ENCODE measurements at places on chromosomes 6 and 20.

- no peak for DNase-seq
These were observed 65.7 kb downstream of the SCP2D1 start for GRCh38 chr20:18879262-18879661.

- DNase-seq, result no peak
These were observed 272.7 kb upstream of the MAP3K7 start for GRCh38 chr6:90859612-90860011.

DNA sequence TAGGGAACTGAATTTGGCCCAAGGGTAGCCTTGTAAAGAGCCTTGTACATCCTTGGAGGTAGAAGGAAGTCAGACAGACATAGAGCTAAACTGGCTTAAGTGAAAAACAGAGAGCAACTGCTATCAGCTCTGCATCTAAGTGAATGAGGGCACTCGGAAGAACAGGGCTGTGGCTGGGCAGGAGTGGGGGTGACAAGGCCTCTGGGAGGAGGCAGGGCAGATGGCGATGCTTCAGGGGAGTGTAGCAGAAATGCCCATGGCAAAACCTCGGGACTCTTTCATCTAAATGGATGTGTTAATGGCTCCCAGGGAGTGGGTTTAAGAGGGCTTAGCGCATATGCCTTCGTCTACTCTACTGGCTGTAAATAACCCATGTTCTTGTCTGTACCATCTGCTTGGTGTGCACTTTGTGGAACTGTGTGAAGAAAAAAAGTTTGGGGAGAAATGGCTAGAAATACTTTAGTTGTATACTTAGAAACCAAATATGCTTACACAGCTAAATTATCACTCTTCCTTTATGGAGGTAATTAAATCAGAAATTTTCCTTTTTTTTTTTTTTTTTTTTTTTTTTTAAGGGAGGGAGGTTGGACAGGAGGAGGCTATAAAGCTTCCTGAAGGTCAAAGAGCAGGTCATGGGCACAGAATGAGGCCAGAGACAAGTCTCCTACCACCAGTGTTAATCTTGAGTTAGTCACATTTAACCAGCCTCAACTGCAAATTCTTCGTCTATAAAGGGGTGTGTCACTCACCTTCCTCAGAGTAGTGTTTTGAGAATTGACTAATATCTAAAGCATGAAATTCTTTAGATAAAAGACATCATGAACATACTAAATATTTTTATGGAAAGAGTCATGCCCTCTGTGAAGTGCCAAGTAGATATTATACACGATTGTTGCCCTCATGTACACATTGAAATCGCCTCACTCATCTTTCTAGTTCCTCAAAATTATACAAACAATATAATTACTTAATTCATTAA is 60.9 kb downstream of the FYN start:
- no peak for DNase-seq

DNA sequence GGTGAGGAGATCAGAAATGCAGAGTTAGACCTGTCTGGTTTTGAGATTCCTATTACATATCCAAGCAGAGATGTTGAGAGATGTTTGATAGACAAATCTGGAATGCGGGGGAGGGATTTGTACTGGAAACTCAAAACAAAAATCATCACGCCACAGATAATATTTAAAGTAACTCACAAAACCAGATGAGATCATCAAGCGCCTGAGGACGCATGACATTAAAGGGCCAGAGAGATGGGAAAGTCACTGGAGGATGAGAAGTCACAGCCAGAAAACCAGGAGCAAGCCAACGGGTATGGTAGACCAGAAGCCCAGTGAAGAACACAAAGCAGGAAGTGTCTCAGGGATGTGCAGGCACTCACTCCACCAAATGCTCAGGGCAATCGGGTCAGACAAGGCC is 87.7 kb downstream of the DLL1 start:
- DNase-seq, result no peak

GRCh38 chr20:54723723-54724122 is 248.3 kb downstream of the DOK5 start:
- no peak for DNase-seq

DNA sequence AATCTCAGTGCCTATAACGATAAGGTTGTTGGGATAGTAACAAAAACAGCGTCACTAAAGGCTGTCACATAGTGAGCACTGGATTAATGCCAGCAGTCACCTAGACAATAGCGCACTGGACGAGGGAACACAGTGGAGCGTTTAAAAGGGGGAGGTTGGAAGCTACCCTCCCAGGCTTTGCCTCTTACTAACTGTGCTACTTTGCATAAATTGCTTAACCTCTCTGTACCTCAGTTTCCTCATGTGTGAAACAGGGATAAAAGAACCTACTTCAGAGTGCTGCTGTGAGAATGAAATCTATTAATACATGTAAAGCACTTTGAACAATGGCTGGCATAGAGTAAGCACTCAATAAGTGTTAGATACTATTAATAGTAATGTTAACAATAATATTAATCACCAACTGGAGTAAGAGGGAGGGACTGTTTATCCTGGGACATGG is 10.5 kb downstream of the BCL2L1 start:
- no peak for DNase-seq

- no peak for DNase-seq
These were observed 112.3 kb upstream of the SYNDIG1 start for GRCh38 chr20:24357177-24357576.

GRCh38 chr6:49269190-49269589 is 193.9 kb downstream of the MMUT start:
- DNase-seq, result no peak

- DNase-seq, result no peak
These were observed 123.4 kb upstream of the AFDN start for GRCh38 chr6:167703347-167703746.

GRCh38 chr6:5119090-5119951 is 34.2 kb downstream of the PPP1R3G start:
- no peak for DNase-seq

DNA sequence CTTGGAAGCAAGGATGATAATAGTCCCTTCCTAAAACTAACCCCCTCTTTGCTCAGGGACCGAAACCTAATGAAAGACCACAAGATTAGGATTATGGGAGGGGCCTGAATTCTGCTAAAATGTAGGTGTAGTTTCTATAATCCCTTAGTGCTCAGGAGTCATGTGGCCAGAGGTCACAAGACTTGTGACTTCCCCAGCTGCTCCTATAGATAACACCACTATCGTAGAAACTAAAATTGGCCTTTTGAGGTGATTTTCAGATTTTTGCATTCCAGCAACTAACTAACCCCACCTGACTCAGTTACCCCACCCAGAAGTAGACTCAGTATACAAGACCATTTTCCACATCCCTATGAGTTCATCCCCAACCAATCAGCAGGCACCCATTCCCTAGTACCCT is 42.1 kb downstream of the MDN1 start:
- DNase-seq, result no peak

DNA sequence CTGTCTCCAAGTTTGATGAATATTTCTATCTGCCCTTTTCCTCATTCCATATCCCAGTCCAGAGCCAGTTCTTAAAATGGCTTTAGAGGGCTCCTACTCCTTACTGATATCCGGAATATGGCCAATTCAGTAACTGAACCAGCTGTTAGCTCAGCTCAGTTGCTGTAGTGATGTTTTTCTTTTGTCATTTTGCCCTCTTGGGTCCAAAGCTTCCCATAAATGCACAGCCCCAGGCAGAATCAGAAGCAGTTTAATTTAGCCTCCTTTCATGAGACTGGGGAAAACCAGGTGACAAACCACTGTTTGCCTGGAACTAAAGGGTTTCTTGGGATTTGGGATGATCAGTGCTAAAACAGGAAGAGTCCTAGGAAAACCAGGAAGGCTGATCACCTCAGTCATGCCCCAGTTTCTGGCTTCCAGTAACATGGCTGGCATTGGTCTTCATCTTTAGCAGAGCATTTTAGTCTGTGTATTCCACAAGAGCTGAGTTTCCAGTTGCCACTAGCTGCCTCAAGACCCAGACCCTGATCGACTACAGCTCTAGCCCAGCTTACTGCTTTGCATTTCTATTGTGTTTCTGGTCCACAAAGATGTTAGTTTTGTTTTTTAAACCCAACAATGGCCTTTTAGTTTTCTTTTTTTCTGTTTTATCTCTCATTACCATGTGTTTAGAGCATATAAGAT is 40.6 kb upstream of the REV3L start:
- no peak for DNase-seq

DNA sequence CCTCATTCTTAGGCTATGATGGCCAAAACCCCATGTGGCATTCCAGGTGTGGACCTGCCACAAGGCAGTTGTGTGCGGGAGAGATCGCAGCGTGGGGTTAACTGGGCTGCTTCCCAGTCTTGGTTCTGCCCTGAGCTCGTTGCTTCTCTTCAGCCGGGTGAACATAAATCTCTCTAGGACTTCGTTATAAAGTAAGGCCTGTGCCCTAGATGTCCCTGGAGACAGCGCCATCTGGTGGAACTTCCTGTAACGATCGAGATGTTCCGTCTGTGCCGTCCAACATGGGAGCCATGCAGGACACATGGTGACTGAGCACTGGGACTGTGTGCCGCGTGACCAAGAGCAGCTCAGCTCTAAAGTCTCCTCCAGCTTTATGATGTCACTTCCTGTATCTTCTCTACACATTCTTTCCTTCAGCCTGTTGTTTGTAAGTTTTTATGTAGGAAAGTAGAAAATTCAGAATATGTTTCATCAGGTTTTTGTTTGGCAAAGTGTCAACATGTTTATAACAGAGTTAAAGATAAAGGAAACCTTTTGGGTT is 26.8 kb upstream of the RPP40 start:
- peak; percentile 8 for DNase-seq

- no peak for DNase-seq
These were observed 505.3 kb upstream of the JAG1 start for GRCh38 chr20:11178946-11179654.

- no peak for DNase-seq
These were observed 488.9 kb upstream of the JARID2 start for GRCh38 chr6:14757014-14757413.

GRCh38 chr20:17967521-17968365 is 851 bp downstream of the SNX5 start:
- peak; percentile 38 for DNase-seq

- DNase-seq, result no peak
These were observed 365.7 kb upstream of the EPHA7 start for GRCh38 chr6:93784794-93785693.

GRCh38 chr6:19655744-19656143 is 181.4 kb upstream of the ID4 start:
- no peak for DNase-seq

DNA sequence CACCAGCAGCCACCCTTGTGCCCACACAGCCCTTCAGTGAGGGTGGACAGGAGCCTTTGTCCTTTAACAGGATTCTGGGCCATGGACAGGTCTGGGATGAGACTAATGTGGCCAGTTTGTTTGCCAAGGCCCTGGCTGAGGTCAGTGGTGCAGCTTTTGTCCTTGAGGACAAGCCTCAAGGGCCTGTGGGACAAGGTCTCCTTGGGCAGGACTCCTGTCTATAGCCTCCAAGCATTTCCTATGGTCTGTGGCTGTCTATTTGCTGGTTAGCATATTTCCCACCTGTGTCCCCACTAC is 44.1 kb downstream of the SUN5 start:
- no peak for DNase-seq

DNA sequence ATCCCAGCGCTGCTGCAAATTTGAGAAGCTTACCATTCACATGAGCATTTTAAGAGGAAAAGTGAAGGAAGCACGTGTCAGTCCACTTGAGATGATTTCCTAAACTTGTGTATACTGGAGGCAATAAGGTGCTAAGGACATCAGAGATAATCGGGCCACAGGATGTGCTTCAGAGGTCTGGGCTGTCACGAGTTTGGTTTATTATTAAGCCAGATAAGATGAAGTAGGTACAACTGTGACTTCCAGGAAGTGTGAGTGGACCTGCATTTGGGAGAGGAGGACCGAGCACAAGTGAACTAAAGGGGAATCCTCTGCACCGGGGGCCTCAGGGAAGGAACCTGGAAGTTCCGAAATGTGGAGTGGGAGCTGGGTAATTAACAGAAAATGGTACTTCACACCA is 1.4 kb downstream of the SAMD5 start:
- DNase-seq, result no peak

GRCh38 chr20:37492096-37492625 is 28.9 kb upstream of the NNAT start:
- no peak for DNase-seq

- DNase-seq, result peak; percentile 57
These were observed 41.9 kb upstream of the SUPT3H start for GRCh38 chr6:45419571-45420082.

GRCh38 chr20:8287340-8287739 is 155.3 kb downstream of the PLCB1 start:
- DNase-seq, result no peak

GRCh38 chr6:85344996-85345395 is 104.9 kb upstream of the NT5E start:
- no peak for DNase-seq

- no peak for DNase-seq
These were observed 1.7 kb upstream of the TMEM170B start for GRCh38 chr6:11535801-11536230.

DNA sequence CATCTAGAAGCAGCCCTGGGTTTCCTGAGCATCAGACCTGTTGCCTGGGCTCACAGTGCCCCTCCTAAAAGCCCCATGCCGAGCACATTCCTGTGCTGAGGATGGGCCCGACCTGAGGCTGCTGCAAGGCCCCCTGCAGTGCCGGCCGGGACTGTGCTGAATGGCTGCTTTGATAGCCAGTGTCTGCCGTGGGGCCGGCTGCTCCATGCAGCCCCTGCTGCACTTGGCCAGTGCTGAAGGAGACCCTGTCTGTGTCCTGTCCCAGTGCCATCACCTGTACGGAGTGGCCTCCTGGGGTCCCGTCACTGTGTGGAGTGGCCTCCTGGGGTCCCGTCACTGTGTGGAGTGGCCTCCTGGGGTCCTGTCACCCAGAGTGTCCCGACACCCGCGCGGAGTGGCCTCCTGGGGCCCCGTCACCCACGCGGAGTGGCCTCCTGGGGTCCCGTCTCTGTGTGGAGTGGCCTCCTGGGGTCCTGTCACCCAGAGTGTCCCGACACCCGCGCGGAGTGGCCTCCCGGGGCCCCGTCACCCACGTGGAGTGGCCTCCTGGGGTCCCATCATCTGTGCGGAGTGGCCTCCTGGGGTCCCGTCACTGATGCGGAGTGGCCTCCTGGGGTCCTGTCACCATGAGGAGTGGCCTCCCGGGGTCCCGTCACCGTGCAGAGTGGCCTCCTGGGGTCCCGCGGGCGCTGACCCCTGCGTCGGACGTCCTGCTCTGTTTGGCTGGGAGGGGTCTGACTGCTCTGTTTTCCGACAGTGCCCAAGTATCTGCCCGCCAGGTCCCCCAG is 7.0 kb downstream of the COL9A3 start:
- no peak for DNase-seq

GRCh38 chr6:46053039-46053933 is 37.6 kb upstream of the CLIC5 start:
- DNase-seq, result no peak

DNA sequence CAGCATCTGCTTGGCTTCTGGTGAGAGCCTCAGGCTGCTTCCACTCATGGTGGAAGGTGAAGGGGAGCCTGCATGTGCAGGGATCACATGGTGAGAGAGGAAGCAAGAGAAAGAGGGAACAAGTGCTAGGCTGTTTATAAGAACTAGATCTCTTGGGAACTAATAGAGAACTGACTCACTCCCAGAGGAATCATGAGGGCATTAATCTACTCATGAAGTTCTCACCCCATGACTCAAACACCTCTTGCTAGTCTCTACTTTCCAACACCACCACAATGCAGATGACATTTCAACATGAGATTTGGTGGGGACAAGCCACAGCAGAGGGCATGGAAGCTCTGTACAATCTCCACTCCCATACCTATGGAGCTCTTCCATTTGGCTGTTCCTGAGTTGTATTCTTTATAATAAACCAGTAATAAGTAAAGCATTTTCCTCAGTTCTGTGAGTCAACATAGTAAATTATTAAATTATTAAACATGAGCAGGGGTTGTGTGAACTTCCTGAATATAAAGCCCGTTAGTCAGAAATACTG is 524.1 kb upstream of the NRSN1 start:
- no peak for DNase-seq
